ENCODE measurements at places on chromosomes 16 and 17.
A peak's percentile ranks its signal among the peaks of the same experiment; 100 is the strongest.

DNA sequence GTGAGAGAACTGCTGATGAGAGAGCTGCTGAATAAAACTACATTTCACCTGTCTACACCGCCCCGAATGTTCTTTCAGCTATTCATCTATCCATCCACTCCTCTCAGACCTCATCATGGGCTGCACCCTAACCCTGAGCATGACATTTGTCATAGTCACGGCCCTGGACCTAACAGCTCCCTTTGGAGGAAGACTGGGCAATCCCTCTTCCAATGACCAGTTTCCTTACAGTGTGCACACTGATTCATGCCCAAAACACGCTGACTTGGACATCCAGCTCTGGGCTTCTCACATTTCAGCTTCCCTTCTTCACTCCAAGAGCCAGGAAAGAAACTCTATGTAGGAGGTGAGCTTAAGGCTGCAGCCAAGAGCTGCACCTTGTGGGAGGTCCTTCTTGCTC, 41.8 kb upstream of the ARL4D start:
- DNase-seq = peak; percentile 67

GRCh38 chr17:19001907-19002590, 2.5 kb downstream of the FAM83G start:
- no peak for DNase-seq

DNA sequence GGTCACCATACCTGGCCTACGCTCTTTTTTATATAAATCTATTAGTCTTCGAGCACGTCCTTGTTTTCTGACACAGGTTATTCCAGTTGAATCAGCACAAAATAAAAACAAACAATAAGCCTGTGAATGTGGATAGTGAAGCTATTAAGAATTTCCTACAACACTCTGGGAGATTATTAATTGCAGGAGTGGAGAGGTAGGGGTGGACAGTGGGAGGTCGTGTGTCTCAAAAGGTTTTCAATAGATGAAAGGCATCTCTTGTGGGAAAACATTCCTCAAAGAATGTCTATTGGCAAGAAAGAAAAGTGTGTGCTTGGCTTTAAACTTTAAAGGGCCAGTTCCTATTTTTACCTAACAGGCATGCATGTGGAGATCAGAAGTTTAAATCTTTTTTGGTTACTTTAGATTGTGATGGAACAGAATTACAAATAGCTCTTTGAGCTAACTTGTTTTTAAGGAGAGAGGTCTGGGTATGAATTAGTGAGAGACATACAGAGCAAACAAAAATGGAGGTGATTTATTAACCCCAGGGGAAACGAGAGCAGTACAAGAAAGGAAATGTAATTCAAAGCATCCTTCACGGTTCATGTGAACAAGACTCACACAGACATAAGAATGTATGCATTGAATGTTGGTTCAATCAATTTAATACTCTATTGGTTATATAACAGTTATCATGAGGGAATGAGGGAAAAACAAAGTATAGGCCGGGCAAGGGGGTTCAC, 9.0 kb downstream of the SMYD4 start:
- no peak for DNase-seq

DNA sequence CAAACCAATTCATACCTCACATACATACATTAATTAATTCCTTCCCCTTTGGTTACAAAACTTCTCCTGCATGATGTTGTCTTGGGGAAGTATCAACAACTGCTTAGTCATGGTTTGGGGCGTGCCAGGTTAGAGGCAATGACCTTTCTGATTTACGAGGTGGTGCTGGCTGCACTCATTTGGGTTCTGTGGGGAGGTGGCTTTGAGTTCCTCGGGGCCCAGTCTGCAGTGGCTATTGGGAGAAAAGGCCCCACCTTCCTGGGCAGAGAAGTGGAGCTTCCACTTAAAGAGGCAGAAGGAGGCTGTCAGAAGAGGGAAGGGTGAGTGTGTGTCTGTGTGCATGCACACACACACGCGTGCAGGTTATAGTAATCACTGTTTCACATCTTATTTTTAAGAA, 10.2 kb upstream of the ETV4 start:
- DNase-seq = peak; percentile 89

All from GM04504 (cell line).